ENCODE measurements at places on chromosomes 1 and 21.

DNA sequence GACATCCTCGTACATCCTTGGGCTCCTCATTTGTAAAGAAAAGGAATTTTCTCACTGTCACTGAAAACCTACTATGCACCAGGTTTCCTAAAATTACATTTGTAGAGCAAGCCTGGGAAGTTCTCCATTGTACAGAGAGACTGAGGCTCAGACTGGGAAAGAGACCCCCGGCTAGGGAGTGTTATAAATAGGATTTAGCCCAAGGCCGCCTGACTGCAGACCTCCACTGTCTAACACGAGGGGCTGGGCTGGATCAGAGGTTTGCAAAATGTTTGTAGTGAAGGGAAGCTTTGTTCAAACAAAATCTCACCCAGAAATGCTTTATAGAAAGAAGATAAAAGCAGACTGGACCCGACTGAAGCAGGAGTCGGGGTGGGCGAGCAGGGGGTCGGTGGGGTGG lies 131.3 kb downstream of the ACTL8 start:
- DNase-seq, result no peak

- DNase-seq, result no peak
These were observed 12.4 kb downstream of the KCNQ4 start for GRCh38 chr1:40795811-40796586.

DNA sequence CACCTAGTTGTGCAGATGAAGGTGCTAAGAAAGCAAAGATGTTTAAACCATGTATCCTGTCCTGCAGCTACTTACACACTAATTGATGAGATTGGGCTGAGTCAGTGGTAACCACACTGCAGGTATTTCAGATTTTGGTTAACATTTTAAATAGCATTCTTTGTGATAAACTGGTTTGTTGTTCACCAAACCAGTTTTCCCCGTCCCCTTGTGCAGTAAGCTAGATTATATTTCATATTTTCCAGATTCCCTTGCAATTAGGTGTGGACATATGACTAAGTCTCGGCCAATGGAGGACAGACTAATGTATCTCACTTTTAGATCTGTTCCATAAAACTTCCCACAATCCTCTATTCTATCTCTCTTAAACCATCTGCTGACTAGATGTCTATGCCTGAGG lies 320.4 kb downstream of the RWDD3 start:
- DNase-seq, result no peak

DNA sequence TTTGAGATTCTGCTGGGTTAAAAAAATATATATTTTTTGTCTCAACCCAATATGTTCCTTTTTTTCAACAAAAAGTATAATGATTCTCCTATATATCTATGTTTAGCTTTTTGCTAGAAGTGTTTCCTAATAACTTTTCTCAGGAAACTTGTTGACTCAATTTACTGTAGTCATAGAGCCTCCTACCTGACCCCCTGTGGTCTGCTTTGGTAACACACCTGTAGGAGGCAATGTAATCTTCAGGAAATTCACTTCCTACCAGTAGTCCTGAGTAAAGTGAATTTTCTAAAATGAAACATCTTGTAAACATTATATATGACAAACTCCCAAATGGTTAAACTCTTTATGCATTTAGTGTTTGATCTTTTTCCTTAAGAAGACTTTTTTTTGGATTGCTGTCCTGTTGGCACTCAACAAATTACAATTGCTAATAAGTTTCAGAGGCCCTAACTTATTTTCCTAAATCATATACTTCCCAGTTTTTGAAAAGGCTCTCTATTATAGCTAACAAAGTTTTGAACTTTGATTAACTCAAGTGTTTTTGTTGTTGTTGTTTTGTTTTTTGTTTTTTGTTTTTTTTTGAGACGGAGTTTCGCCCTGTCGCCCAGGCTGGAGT lies 118.3 kb downstream of the OLFML2B start:
- DNase-seq, result peak; percentile 15

- DNase-seq, result no peak
These were observed 11.2 kb downstream of the MEF2D start for GRCh38 chr1:156489166-156489934.

DNA sequence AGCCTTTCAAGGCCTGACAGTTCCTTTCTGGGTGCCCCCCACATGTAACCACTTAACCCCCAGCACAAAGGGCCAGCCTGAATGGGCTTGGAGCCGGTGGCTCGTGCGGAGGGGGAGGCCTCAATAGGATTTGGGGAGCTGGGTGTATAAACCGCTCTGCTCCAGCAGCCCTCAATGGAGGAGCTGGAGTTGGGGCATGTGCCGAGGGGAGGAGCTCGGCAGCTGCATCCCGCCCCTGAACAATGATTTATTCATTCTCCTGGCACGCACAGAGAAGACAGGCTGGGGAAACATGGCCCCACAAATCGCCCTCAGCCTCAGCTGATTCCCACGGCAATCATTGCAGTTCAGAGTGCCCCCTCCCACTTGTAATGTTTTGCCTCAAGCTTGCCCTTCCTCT lies 6.9 kb upstream of the C1orf216 start:
- no peak for DNase-seq

DNA sequence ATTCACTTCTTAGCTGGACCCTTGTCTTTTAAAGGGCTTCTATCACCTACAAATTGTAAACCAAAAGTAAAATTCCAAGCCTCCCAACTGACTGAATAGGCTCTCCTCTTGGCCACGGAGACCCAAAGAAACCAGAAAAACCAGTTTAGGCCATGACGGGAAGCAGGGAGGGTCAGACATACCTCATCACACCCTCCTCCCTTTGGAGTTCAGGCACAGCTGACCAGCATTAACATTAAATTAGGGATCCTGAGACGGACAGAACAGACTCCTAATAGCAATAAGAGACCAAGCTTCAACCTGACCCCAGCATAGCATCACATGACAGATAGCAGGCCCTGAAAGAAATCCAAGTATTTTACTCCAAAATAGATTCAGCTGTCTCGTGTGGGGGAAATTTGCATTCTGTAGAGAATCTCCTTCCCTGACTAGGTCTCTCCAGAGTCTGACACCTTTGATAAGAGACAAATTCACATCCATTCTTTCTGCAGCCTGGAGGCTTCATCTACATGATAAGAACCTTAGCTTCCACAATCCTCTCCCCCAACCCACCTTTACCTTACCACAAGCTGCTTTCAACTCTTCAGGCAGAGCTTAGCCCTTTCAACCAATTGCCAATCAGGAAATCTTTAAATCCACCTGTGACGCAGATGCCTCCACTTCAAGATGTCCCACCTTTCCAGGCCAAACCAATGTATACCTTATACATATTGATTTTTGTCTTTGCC lies 177.1 kb upstream of the RAB4A start:
- no peak for DNase-seq

DNA sequence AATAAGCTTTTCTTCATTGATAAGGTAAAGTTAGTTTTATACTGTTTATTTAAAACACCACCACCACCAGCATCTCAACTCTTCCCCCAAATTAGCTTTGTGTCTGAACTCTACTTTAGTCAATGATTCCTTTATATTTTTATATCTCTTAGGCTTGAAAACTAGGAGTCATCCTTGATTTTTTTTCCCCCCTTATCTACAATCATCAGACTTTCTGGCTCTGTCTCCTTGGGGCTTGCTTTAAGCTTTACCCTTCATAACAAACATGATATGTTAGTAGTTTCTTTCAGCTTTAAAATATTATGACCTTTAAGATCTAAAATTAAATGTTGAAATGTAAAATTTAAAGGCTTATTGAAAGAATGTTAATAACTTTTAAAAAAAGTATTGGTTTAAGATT lies 28.3 kb downstream of the HS2ST1 start:
- DNase-seq, result no peak

GRCh38 chr1:221878134-221878533 lies 136.2 kb upstream of the DUSP10 start:
- DNase-seq, result no peak

DNA sequence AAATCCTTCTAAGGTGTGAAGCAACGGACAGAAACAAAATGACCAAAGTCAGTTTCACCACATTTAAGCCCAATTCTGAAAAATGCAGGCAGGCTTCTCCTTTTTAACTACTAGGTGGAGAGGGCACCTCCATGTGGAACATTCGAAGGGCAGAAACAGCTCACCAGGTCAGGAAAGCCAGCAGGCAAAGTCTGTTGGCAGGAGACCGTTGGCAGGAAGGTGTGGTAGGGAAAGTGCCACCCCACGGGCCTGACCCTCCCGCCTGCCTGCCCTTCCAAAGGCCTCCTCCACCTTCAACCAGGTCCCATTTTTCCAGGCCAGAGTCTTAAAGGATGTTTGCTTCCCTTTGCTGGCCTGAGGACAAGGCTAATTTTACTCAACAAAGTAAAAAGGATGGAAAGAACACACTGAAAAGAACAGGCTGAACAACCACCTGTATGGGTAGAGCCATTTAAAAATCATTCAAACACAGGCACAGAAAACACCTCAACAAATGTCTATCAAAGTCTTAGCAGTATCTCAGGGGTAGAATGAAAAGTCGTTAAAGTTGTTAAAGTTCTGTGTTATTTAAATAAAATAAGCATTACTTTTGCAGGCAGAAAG lies 26.4 kb downstream of the CAPZB start:
- no peak for DNase-seq

DNA sequence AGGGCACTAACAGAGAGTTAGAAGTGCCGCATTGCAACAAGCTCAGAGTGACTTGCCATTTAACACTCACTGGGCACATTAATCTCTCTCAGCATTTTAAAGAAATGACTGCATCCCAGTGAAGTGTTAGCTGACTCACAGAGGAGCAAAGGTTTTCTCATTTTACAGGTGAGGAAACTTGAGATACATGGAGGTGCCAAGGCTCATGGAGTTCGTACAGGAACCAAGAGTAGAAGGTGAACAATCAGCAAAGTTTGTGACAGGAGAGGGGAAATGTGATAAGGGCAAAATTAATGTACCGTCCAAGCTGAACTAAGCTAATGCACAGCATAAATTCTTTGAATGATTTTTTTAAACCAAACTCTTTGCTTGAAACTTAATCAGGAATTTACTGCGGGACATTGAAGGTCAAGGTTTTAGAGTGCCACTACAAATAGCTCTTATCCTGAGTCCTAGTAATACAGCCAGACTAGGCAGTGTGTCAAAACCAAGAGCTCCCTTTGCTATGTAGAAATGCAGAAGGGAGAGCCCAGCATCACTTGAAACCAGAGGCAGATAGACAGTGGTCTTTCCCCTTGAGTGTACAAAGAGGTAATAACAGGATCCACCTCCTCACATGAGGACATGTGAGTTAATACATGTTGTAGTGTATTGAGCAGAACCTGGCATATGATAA lies 22.4 kb upstream of the NTPCR start:
- no peak for DNase-seq

DNA sequence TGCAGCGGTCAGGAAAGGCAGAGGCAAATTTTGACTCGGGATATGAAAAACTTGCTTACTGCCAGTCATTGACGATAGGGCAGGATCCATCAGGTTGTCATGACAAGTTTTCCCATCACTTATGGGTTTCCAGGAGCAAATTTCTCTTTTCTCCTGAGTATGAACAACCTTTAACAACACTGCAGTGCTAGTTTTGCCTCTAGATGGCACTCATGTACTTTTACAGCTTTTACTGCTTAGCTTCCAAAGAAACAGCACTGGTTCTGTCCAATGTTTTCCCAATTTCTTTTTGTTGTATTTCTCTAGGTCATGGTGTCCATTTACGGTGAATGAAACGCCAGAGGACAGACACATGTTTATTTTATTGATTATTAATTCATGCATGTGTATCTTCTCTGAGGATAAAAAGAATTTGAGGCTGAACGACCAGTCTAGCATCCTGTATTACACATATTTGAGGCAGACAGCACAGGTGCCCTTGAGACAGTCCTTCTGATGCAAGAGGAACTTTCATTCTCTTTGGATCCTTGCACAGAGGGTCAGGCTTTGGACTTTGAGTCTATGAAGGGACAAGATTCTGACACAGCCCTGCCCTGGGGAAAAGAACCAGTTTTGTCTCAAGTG lies 112.3 kb upstream of the TRABD2B start:
- DNase-seq, result no peak

DNA sequence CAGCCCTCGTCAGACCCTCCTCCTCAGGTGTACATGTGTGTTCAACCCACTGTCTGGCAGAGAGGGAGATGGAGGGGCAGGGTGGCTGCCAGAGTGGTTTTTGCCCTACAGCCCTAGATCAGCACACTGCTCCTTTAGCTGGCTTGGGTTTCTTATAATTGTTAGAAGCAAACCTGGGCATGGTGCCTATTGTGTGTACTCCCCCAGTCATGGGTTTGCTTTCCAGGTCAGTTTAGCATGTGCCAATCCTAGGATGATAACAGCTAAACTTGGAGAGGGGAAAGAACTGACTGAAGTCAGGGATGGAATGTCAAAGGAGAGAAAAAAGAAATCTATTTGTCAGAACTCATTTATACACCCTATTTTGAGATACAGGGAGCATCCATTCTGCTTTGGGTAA lies 63.3 kb downstream of the UCK2 start:
- no peak for DNase-seq

DNA sequence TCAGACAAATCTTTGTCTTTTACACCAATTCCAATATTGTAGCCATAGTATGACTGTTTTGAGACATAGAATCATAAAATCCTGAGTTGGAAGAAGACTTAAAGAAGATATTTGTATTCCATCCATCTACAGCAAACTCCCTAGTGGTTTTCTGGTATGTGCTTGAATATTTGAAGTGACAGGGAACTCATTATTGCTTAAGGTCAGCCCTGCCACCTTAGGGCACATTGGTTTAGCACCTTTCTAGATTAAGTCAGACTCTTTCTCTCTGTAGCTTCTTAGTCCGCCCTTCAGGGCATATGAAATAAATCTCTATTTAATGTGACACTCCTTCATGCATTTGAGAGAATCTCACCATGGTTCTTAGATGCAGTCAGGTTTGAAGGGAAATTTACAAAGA lies 49.8 kb downstream of the PTGER3 start:
- no peak for DNase-seq

DNA sequence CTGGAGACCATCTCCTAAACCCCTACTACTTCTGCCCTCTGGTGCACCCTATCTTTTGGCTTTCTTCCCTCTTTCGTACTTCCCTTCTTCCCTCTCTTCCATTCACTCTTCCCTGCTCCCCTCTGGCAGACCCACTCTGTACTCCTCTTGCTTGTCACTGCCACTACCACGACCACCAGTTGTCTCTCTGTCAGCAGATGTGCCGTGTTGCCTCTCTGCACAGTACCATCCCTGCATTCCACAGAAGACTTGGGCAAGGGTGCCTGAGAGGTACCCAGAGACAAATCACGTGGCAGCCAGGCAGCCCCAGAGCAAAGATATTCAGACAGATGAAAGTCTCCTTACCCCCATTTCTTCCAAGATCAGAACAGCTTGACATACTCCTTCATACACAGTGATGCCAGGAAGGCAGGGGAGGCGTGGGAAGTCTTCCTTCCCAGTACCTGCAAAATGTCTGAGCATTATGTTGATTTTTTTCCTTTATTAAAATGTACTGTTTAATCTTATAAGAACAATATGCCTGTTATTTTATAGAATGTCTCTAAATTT lies 15.0 kb downstream of the CAMSAP2 start:
- DNase-seq, result no peak

GRCh38 chr1:20413136-20413775 lies 72.8 kb downstream of the CAMK2N1 start:
- no peak for DNase-seq

DNA sequence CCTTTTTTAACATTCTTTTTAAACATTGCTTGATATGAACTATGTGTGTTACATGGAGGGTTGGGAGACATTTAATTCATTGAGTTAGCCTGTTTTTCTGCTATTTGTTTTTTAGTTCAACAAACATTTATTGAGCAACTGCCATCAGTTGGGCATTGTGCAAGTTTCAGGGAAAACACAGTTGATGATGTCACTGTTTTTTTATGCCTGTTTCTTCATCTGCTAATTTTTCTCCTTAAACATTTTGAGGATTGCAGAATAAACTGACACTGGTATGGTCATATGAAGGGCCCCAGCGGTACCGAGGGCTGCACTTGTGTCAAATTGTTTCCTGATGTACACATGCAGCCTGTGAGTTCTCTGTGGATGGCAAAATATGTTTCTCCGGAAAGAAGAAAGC lies 253.0 kb downstream of the FGGY start:
- DNase-seq, result no peak
